ENCODE measurements at places on chromosomes 7 and 10.

DNA sequence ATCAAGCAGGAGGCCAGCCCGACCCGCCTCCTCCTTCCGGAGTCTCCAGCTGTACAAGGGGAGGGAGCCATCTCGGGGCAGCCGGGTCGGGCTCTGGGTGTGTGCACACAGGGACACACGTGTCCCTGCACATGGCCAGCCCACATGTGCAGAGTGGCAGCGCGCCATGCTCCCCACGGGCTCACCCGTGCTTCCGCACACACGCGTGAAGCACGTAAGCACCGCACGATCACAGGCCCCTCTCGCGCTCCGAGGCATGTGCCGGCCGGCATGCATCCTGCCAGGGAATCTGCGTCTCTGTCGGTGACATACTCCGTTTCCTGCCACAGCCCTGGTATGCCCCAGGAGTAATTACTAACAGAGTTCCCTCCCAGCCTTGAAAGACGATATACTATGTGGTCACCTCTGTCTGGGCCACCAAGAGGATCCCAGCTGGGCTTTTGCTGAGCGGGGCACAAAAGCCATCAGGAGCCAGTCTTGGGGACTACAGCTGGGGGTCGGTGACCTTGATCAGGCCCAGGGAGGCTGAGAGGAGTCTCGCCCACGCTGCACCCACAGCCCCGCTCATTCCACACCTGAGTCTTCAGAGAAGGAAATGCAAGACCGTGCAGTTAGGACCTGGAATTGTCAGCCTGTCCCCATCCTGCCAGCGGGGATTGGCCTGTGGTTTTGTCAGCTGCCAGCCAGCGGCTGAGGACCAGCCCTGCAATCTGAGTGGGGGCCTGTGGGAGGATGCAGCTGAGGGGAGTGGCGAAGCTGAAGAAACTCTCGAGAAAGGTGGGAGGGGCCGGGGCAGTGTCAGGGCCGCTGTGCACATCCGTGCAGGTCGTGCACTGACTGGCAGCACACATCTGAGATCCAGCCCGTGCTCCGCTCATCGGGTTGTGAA lies 11.0 kb upstream of the LFNG start:
- peak; percentile 42 for DNase-seq

- DNase-seq: no peak
Observed at GRCh38 chr10:15169555-15170401, 1.3 kb upstream of the NMT2 start.

GRCh38 chr10:59944339-59944935 lies 38.1 kb upstream of the CCDC6 start:
- DNase-seq: no peak

DNA sequence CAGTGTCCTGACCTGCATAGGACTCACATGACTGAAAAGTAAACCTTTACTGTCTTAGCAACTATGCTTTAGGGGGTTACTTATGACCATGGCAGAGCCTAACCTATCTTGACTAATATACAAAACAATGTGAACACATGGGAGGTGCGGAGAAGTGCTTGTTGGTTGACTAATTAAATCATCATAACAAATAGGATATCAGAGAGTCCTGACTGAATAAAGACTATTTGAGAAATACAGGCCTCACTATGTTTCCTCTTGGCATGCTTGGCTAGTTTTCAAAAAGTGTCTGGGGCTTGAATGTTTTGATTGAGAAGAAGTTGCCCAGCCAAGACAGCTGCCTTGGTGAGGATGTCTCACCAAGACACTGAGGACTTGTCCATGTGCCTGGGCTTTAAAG lies 104.4 kb upstream of the PHYHIPL start:
- DNase-seq: no peak

DNA sequence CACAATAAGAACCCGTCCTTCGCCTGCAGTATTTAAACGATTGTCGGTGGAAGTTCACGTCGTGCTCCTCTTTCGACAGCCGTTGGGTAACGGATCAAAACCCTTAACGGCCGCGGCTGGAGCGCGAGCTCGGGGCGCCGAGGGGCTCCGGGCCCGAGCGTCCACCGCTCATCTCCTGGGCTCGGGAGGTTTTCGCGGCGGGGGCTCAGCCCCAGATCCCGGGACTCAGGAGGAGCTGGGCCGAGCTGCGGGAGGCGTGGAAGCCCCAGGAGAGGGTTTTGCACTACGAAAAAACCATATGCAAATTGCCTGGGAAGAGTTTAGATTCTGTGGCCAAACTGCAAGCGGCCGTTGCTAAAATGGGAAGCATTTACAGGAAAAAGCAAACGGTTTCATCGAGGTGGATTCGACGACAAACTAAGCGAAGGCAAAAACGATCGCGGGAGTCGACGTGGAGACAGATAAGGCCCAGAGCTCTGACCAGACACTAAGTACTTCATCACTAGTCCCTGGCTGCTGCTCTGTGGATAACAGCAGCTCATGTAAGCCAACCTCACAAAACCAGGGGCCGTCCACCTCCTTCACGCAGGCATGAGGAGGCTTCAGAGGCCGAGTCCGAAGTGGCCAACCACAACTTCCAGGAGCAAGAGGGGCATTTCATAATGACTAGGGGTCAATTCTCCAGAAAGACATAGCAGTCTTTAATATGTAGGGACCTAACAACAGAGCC lies 129.7 kb downstream of the MARCHF5 start:
- no peak for DNase-seq

DNA sequence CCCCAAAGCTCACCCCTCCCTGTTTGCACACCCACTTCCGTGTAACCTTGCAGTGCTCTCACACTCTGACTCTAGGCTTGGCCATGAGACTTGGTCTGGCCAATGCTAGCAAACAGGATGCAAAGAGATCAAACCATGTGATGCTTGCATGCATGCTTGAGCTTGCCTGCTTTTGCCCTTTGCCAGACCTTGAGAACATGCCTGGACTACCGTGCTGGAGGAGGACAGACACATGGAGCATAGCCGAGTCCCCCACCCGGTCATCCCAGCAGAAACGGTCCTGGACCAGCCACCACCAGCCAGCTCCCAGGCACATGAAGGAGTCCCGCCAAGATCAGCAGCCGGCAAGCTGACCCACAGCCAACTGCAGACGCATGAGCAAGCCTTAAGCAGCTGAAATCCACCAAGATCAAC lies 23.4 kb downstream of the PYROXD2 start:
- DNase-seq: no peak

DNA sequence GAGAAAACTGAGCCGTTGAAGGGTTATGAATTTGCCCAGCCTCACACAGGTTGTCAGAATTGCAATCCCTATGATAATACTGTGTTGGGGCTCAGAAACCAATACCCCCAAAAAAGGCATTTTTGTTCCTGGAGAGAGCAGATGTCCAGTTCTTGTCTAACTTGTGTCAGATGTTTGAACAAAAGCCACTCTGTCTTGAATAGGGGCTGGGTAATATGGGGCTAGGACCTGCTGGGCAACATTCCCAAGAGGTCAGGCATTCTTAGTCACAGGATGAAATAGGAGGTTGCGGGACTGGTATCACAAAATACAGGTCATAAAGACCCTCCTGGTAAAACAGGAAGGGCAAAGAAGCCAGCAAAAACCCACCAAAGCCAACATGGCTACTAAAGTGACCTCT lies 482.1 kb downstream of the IPMK start:
- DNase-seq: no peak

- no peak for DNase-seq
Observed at GRCh38 chr10:101229266-101230182, at the start of gene LBX1. LBX1 (minus strand) TSS chr10:101229463; CDS start chr10:101228815, 648 bp downstream.

DNA sequence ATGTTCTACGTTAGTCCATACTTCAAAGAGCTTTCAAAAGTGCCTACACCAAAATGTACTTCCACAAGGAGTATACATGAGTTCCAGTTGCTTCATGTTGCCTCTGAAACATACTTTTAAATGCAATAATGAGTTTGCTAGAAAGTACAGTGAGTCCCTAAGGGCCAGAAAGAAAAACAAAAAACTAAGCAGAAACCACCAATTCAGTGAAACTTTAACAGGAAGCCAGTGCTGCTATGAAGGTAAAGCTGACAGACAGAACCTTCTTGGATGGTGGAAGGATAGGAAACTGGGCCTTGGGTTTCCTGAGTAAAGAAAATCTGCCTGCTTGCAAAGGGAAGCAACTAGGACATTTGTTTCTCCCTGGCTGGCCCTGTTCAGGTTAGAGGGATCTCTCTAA lies 104.2 kb downstream of the CTTNBP2 start:
- no peak for DNase-seq

DNA sequence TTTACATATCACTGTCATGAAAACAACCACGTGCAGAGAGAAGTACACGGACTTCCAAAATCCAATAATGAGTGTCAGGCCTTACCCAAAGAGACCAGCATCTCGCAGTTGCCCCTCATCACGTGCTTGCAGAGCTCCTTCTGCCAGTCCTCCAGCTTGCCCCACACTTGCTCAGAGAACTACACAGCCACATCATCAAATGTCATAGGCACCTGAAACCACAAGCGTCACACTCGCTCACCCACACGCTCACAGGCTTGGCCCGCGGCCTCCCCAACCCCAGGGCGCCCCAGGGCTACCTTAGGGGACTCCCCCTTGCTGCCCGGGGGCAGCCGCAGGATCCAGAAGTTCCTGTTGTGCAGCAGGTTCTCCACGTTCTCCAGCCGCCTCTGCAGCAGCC lies 123.4 kb upstream of the ZNF746 start:
- peak; percentile 75 for DNase-seq

DNA sequence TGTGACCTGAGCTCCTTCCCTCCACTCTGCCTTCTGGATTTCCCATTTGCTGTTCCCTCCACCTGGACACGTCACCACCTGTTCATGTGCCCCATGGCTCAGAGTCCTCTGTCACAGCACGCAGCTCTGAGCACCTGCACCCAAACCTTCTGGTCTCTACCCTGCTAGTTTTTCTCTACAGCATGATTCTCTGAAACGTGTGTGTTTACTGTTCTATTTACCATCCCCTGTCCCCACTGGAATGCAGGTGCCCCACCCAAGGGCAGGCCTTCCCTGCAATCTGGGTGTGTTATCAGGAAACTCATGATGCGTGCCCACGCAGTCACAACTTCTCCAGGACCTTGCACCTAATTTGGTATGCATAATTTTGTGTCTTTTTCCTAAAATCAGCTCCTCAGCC lies 284.4 kb upstream of the IGFBP3 start:
- DNase-seq: no peak

- no peak for DNase-seq
Observed at GRCh38 chr10:95496246-95496911, 64.8 kb downstream of the SORBS1 start.

DNA sequence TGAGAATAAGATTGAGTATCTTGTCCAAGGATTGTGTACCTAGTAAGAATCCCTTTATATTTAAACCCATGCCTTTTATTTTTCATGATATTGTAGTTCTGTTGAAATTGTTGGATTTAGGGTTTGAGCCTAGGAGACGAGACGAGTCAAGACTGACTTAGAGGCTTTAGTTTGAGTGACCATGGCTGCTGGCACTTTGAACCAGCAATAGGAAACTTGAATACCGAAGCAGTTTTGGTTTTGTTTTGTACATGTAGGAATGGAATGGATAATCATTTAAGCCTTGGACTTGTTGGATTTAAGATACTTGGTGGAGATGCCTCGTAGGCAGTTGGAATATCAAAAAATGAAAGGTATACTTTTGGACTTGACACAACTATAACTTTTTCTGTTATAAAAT lies 229.0 kb downstream of the BICC1 start:
- DNase-seq: no peak

DNA sequence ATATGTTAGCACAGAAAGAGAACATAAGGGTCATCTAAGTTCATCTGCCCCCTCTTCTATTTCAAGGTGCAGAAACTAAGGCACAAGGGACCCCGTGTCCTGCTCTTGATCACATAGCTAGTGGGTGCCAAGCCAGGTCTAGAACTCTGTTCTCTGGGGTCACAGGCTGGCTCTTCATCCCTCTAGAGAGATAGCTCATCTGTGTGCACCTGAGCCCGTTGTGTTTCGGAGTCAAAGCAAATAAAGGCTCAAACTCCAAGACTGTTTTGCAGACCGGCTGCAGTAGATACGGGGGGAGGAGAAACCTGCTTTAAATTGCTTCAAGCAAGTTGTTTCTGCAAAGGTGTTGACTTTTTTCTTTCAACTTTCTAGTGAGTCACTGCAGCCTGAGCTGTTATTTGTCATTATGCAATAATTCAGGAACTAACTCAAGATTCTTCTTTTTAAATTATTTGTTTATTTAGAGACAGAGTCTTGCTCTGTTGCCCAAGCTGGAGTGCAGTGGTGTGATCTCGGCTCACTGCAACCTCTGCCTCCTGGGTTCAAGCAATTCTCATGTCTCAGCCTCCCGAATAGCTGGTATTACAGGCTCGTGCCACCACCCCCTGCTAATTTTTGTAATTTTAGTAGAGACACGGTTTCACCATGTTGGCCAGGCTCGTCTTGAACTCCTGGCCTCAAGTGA lies 6.5 kb downstream of the BLVRA start:
- no peak for DNase-seq

GRCh38 chr7:114657279-114657678 lies 242.7 kb downstream of the FOXP2 start:
- no peak for DNase-seq

DNA sequence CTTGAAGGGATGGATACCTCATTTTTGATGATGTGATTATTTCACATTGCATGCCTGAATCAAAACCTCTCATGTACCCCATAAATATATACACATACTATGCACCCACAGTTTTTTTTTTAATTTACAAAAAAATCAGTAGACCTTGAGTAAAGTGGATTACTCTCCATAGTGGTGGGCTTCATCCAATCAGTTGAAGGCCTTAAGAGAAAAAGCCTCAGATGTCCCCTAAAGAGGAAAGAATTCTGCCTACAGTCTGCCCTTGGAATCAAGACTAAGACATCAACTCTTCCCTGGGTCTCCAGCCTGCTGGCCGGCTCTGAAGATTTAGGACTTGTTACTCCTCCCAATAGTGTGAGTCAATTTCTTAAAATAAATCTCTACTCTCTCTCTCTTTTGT lies 1.1 kb downstream of the AZGP1 start:
- DNase-seq: no peak

- no peak for DNase-seq
Observed at GRCh38 chr7:2873686-2874551, 29.8 kb upstream of the GNA12 start.

- no peak for DNase-seq
Observed at GRCh38 chr10:72020914-72021809, 57.0 kb downstream of the CHST3 start.

- no peak for DNase-seq
Observed at GRCh38 chr10:103431902-103432301, 20.3 kb downstream of the CALHM2 start.

- no peak for DNase-seq
Observed at GRCh38 chr10:122475100-122475499, 13.7 kb downstream of the HTRA1 start.

GRCh38 chr7:101816595-101817470 lies 593 bp upstream of the CUX1 start:
- peak; percentile 11 for DNase-seq

- no peak for DNase-seq
Observed at GRCh38 chr10:11227103-11227502, 209.4 kb downstream of the CELF2 start.

Data from stimulated activated CD4-positive, alpha-beta T cell treated with anti-CD3 and anti-CD28 coated beads, TNF-alpha, amount 100 ng/mL, for 24 hours (primary cell).